ENCODE measurements at places on chromosomes 7 and 10.

- no peak for DNase-seq
Observed at GRCh38 chr7:34123316-34123715, 218.0 kb downstream of the BMPER start.

DNA sequence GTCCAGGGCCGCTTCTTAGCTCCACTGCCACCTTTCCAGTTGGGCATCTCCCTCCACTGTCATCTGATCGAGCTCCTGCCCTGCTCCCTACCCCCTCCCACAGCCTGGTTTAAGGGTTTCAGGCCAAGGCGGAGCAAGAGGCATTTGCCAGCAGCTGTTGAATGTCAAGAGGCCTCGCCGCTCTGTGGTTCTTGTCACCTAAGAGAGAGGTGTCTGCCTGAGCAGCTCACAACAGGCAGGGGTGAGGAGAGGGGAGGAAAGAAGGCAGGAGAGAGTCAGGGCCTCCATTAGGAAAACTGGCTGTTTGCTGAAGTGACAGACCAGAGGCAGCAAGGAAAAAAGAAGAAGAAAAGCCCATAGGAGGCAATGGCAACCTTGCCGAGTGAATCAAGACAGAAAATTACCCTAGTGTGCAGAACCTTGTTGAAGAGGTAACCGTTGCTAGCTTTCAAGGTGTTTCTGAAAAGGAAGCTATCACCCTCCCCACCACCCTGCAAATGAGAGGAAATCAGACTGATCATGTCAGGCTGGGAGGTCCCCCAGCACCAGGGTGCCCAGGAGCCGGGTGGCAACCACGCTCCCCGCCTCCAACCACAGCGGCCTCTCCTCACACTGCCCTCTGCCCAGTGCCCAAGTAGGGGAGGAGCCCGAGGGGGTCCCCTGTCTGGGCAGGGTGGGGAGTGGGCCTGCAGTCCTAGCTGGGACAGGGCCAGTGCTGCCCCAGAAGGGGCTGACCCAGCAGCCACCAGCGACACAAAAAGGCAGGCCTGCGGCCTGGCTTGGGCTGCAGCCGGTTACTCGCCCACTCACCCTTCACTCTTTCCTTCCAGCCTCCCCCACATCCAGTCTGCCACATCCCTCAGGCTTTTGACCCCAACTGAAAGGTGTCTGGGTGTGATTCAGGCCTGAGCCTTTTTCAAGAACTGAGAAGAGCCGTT, 7.1 kb downstream of the GATA3 start:
- no peak for DNase-seq

DNA sequence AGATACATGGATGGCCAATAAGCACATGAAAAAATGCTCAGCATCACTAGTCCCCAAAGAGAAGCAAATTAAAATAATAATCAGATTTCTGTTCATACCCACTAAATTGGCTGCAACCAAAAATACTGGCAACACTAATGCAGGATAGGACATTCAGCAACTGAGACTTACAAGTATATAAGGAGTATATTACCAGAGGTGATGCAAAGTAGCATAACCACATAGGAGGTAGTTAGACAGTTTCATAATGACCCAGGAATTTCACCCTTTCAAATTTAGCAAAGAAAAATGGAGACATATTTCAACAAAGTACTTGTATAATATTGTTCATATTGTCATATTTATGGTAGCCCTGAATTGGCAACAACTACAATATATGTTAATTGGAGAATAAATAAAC, 727.8 kb downstream of the GRID1 start:
- DNase-seq: no peak

DNA sequence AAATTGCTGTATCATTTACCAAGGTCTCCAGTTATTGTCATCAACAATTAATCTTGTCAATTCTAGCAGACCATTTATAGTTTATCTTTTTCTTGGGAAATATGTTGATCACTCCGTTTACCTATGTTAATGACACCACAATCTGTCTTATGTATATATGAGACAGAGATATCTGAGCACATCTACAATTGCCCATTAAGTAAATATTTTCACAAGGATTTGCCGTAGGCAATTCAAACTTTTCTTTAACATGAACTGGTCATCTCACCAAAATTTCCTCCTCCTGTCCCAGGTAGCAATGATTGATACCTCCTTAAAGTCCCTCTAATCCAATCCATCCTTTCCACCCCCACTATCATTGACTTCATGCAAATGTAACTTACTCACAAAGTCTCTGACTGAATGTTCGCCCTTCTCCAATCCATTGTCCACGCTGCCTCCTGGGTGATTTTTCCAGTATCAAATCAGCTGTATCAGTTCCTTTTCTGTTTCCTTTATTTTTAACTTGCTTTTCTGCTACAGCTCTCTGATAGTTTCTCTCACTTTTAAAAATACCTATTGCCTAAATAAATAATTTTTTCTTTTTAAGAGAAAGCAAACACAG, 138.3 kb downstream of the GNAT3 start:
- DNase-seq: no peak

DNA sequence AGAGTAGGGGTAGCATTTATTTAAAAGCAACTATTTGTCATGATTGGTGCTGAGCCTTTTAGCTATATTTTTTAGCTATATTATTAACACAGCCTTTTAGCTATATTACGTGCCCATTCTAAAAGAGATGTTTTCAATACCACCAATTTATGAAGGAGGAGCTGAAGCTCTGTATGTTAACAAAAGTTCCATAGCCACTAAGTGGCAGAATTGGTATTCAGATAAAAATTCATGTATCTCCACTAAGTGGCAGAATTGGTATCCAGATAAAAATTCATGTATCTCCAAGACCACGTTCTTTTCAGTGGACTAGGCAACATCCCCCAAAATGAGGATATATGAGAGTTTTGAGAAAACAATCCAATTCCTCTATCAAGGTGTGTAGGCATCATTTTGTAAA, 268.6 kb downstream of the HGF start:
- no peak for DNase-seq

DNA sequence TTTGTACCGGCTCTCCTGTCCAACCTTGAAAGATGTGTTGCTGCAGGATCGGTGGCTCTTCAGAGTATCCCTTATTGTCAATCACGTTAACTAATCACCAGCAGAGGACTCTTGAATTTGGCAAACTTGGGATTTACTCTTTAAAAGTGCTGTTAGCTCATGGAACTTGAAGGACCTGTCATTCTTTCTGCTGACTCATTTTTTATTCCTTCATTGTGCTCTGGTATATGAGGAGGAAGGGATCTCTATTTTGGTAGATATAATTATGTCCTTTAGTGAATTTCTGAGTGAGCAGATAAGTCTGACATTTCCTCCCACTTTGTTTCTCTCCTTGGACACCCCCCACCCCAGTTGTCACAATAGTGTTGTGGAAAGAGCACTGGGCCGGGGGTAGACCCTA, 175.1 kb upstream of the HDAC9 start:
- no peak for DNase-seq

- no peak for DNase-seq
Observed at GRCh38 chr7:118003476-118003875, 130.2 kb upstream of the CTTNBP2 start.

GRCh38 chr7:155975490-155975889, 163.2 kb upstream of the SHH start:
- DNase-seq: no peak

- no peak for DNase-seq
Observed at GRCh38 chr10:130042381-130042780, 68.2 kb downstream of the C10orf143 start.

- no peak for DNase-seq
Observed at GRCh38 chr10:132984801-132985545, 42.6 kb upstream of the CFAP46 start.

DNA sequence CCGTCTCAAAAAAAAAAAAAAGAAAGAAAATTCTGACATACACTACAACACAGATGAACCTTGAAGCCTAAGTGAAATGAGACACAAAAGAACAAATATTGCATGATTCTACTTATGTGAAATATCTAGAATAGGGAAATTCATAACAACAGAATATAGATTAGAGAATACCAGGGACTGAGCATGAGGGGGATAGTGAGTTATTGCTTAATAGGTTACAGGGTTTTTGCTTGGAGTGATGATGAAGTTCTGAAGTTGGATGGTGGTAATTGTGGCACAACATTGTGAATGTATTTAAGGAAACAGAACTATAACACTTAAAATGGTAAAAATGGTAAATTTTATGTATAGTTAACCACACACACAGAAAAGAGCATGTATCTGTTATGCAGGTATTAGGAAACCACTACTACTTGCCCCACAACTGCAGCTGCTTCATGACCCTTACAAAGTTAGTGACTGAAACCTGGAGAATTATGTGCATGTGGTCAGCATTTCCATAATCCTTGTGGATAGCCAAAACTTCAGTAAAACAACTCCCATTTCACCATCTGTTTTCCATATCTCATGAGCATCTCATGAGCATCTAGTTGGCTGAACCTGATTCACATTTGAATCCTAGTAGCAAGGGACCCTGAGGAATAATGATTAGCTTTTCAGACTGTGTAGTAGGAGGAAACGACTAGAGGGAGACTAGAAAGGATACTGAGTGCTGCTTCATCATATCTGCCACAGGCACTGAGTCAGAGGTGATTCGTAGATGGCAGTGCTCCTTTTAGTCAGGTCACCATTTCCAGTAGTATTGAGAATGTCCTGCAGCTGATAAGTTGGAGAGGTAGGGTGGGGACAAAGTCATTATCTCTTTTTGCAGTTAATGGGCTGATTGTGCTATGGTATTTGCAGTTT, 26.3 kb downstream of the SAMD8 start:
- DNase-seq: no peak

- no peak for DNase-seq
Observed at GRCh38 chr7:18521945-18522566, 26.5 kb downstream of the HDAC9 start.

- DNase-seq: peak; percentile 26
Observed at GRCh38 chr7:73810998-73811360, 19.8 kb upstream of the CLDN4 start.

GRCh38 chr7:98021588-98022351, 31.8 kb upstream of the OCM2 start:
- peak; percentile 88 for DNase-seq

DNA sequence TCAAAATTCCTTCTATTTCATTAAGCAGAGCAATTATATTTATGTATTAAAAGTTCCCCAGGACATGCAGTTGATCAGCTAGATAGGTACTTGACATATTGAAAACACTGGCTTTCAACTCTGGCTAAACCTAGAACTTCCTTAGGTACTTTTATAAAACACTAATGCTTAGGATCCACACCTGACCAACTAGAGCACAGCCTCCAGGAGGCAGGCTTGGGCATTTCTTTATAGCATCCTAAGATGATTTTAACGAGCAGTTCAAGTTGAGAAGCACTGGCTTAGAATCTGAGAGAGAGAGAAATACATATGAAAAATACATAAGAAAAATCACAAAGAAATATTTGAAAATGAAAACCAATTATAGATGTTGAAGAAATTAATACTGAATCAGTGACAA, 20.8 kb downstream of the SLC26A5 start:
- DNase-seq: no peak

GRCh38 chr10:62540389-62540788, 166.2 kb downstream of the ZNF365 start:
- DNase-seq: no peak

DNA sequence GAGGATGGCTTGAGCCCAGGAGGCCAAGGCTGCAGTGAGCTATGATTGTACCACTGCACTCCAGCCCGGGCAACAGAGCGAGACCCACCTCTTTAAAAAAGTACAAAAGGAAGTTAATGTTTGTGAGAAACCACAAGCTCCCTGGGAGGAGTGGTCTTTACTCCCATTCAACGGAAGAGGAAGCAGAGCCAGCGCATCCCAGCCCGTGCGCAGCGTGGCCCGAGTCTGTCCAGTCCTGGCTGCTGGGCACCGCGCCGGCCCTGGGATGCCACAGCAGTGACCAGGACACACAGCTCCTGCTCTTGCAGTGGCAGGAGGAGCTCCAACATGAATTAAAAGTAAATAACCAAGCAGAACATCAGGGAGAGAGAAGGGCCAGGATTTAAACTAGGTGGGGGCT, 68.4 kb downstream of the ELFN1 start:
- DNase-seq: no peak

- DNase-seq: no peak
Observed at GRCh38 chr10:1679821-1680650, 57.3 kb downstream of the ADARB2 start.

DNA sequence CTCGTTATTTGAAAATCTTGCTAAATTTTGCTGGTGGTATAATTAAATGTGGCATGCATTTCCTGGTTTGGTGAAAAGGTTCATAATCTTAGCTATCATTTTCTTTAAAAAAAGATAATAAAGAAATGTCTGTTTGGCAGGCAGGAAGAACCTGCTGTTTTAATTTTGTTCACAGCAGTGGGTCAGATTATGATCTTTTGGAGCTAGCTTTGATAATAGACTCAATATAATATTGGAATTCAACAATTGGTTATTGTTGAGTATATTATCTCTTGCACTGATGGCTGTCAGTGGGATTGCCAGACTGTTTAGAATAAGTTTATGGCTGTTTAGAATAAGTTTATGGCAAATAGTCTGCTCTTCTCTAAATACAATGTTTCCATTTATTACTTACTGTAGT, 35.1 kb downstream of the MXI1 start:
- no peak for DNase-seq

GRCh38 chr7:129184981-129185670, 3.3 kb upstream of the SMO start:
- DNase-seq: no peak

DNA sequence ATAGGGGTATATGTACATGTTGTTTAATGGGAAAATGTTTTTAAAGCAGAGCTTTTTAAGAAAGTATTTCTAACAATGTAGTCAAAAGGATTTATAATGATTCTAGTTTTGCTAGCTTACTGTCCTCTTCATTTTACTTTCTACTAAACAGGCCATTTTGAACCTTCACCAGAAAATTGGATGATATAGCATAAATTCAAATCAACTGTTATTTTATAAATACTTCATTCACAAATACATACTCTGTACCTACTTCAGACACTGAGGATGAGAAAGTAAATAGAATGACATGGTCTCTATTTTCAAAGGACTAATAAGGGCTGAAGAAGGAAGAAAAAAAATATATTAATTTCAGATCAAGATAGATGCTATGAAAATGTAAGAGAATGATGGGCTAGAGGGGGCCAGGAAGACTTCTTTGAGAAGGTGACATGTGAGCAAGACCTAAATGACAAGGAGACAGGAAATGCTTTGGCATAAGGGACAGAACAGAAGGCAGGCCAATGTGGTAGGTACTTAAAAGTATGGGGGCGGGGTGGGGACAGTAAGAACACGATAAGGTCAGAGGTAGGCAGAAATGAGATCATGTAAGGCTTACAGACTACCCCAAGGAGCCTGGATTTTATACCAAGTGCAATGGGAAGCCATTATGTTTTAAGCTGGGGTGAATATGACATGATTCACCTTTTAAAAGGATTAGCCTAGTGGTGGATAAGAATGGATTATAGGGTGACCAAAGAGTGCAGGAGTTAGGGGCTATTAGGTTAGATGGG, 5.2 kb downstream of the NAMPT start:
- DNase-seq: no peak

GRCh38 chr7:20299647-20300312, 30.9 kb upstream of the ITGB8 start:
- no peak for DNase-seq

All from Right ventricle myocardium superior (tissue), 1 donor.